ENCODE measurements at places on chromosomes 5 and 9.

GRCh38 chr9:2377117-2377516 is 244.5 kb upstream of the VLDLR start:
- DNase-seq = no peak

DNA sequence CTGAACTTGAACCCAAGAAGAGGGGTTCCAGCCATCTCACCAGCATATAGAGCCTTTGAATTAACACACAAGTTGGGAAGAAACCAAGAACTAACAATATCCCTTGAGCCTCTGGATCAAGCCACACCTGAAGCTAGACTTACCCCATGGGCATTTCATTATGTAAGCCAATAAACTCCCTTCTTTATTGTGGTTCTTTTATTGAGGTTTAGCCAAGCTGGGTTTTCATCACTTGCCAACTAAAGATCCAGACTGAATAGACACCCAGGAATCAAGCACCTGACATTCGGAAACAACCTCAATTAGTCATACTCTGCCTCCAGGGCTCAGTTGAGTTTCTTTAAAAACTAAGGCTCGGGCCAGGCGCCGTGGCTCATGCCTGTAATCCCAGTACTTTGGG is 226.7 kb downstream of the AGTPBP1 start:
- no peak for DNase-seq

- DNase-seq = no peak
These were observed 13.7 kb upstream of the FAM120AOS start for GRCh38 chr9:93467062-93467416.

DNA sequence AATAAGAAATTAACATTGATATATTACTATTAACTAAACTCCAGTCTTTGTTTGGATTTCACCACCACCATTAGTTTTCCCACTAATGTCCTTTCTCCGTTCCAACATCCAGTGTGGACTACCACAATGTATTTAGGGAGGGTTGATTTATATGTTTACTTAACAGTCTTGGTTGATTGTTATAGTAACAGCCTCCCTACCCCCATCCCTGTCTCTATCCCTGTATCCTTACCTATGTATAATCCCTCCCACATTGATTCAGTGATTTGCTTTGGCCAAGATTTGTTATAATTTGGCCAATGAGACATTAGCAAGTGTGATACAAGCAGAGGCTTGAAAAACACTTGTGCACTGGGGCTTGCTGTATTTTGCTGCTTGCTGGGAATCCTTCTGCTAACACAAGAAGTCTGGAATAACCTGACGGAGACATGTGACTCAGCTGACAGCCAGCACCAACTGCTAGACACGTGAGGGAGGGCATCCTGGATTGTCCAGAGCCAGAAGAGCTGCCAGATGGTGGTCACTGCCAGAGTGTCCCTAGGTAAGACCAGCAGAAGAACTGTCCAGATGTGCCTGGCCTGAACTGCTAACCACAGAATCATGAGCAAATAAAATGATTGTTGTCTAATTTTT is 51.2 kb upstream of the TCF7 start:
- DNase-seq = no peak

DNA sequence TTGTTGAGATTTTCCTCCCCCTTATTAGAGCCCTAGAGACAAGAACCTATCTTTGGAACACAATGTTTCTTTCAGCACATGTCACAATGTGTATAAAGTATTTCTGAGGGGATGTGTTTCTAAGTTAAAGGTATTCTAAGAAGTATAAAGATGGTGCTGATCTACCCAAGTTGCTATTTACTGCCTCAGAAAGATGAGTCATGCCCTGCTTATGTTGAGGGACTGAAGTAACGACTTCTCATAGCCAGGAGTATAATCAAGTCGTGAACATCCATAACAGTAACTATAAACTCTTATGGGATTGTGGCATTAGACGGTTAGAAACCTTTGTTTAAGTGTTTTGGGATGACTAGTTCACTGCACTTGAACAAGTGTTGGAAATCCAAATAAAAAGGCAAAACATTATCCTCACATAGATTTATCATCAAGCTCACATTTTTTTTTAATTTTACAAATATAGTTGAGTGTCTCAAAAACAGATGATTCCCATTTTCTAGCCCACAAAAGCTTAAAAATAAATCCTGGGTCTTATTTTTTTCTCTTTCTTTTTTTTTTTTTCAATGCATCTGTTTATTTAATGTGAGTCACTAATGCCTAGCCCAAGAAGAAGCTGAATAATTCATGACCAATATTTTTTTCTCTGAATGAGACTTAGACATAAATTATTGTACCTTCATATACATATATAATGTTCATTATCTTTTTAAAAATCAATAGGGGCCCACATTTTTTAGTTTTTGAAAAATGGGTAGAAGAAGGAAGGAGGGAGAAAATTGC is 12.2 kb upstream of the TMEM252 start:
- DNase-seq = no peak

GRCh38 chr9:12230708-12231107 is 462.5 kb upstream of the TYRP1 start:
- DNase-seq = no peak

DNA sequence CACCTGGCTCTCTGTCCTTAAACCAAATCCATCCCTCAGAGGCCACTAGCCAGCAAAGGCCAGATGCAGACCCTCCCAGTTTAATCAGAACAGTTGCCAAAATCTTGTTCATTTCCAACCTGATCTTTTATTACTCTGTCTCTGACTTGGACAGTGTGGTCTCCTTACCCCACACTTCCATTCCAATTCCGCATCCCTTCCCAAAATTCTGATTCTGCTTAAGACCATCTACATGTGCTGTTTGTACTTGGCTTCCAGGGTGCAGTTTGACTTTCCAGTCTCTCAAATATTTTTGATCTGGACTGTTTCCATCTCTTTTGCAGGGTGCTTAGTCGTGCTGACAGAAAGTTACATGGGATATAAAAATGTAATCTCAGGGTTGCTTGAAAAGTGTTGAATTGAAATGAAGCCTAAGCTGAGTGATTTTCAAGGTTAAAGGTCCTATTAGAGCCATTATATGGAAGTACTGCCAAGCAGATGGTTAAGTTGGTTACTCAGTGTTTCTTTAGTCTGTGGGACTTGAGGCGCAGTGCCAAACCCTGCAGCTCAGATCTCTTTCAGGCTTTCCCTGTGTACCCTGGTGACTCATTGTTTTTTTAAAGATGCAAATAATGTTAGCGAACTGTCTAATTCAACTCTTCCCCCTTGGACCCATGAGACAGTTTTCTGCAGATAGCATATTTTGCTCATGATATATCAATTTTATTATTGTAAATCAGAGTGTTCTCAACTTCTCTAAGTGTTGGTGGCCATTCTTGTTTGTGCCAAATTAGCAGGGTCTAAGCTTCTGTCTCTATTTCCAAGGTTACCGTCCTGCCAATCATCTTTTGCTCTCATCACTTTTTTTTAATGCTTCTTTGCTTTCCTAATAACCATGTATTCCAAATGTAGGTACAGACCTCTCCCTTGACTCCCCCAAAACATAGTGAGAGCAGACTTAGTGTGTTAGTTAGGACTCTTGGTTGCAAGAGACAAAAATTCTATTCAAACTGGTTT is 18.2 kb upstream of the DCP2 start:
- DNase-seq = no peak

DNA sequence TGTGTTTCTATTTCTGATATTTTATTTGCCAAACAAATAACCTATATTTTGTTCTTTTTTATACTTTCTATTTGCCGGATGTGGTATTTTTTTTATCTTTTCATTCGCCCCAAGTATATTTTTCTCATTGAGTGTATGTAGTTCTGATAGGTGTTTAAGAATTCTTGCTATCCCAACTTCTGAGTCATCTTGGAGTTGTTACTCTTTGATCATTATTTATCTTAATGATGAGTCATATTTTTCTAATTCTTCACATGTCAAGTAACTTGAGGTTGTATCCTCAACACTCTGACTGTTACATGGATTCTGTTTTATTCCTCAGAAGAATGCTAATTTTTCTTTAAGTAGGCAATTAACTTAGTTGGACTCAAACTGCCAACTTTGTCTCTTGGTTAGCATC is 498.1 kb downstream of the TLE1 start:
- no peak for DNase-seq

GRCh38 chr5:152641970-152642805 is 237.1 kb upstream of the NMUR2 start:
- no peak for DNase-seq

DNA sequence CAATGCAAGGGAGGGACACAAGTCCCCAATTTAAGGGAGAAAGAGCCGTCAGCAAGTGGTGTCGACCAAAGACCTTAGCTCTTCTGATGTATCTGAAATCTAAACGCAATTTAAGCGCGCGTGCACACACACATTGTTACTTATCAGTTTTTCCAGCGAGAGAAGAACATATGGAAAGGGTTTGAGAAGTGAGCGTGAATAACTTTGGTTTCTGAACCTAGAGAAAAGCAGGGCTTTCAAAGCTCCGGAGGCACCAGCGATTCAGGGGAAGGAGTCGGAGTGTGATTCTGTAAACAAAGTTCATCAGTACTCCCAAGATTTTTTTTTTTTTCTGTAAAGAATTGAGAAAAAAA is 191.8 kb downstream of the MEF2C start:
- no peak for DNase-seq

DNA sequence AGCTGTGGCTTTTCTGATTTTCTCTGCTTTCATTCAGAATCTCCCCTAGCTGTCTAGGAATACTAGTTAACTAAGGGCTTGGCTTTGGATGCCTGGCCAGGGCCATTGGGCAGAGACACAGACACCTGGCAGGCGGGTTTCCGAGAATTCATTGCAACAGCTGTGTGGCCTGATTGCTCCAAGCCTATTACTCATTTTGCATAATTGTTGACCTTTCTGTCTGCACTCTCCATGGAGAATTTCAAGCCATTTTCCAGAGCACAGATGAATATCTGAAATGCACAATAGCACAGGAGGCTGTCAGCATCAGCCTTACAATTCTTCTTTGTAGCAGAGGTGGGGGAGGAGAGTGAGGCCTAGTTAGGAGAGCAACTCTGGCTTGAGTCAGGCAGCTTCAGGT is 310.5 kb downstream of the DMAC1 start:
- DNase-seq = no peak

DNA sequence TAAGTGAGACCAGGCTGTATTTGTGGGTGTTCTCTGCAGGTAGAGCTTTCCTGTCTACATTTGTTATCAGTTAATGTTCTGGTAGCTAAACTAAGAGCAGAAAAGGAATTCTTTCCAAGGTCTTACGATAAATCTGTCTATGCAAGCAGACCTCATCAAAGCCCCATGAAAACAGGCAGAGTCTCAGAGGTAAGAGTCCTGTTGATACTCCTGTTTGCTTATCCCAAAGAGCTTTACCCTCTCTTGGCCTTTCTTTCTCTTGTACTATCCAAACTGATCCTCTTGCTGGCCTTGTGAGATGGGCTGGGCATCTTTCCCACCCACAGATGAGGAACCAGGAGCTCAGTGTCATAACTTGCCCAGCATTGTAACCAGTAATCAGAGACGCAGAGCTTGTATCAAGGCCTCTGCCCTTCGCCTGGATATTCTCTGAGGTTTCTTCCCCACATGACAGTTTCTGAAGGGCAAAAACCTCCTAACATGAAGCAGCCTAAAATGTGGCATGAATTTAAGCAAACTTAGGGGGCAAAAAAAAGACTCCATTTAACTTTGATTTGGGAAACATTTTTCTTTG is 33.5 kb downstream of the PRKACG start:
- DNase-seq = no peak

- DNase-seq = no peak
These were observed 338.2 kb upstream of the WWC1 start for GRCh38 chr5:167953151-167953798.

- DNase-seq = no peak
These were observed 116.5 kb upstream of the FBXL7 start for GRCh38 chr5:15383469-15383868.
